ENCODE measurements at places on chromosomes 4 and X.

DNA sequence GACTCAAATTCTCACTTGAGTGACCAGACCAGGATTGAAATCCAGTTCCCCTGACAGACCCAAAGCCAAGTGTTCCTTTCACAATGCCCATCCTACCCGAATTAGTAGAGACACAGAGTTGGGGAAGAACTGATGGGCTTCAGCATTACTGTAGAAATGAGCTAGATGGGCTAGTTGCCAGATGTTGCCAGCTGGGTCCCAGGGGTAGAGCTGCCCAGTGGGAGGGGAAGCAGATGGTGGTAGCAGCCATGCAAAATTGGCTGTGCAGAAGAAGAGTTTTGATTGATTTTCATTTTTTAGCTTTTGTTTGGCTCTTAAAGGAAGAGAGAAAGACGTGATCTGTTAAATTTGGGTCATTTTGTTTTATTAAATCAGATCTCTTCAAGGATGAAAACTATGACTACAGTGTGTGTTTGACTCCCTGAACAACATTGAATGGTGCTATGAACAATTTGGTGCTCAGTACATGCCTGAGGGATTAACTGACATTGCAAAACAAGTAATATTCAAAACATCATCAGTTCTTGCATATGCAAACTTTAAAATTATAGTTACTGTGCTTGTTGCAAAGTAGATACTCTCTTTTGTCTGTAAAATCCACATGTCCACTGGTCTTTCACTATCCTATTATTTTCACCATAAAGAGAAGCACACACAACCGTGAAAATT is 86.0 kb downstream of the PARM1 start:
- DNase-seq = no peak

GRCh38 chr4:101400096-101400495 is 52.8 kb upstream of the PPP3CA start:
- no peak for DNase-seq

DNA sequence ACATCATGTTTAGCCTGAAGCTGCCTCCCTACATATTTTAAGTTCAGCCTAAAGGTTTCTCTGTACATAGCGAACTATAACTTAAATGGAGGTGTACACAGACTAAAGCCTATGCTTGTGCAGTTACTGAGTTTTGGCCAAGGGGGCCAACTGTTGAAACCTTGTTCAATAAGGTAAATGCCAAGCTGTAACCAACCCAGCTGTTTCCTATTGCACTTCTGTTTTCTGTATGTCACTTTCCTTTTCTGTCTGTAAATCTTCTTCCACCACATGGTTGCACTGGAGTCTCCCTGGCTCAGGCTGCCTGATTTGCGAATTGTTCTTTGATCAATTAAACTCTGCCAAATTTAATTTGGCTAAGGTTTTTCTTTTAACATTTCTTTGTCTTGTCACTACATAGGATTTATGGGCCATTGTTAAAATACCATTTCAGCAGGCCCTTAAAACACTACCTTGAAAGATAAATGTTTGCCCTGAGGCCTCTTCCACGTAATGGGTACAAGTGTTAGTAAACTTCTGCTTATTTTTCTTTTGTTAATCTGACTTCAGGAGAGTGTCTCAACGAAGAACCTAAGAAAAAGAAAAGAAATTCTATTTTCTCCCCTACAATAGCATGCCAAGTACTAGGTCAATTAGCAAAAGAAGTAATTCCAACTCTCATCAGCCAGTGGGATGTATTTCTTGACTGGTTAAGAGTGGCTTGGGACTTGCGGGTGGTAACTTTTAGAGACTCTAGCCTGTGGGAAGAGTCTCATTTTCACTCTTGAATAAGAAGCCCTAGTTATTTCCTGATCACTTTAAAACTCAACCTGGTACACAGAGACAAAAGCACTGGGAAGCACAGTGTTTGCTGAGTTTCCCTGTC is 45.7 kb upstream of the PRSS12 start:
- DNase-seq = no peak

GRCh38 chr4:169649545-169650226 is 29.3 kb downstream of the CLCN3 start:
- peak; percentile 69 for DNase-seq

Measured in kidney (tissue), 22 donors.